Activated CD4-positive, alpha-beta memory T cell treated with anti-CD3 and anti-CD28 coated beads for 36 hours (primary cell): ENCODE measurements at places on chromosomes 6 and 20. TPM values are rescaled to one million over a fixed set of nuclear protein-coding genes. Genes with fewer than 3 reads are reported as not detected.

The DPPA5 gene
- total RNA-seq: not detected

The DSN1 gene
- total RNA-seq: 25.9 TPM

The PROCR gene
- 1.0 TPM for total RNA-seq

The BTN1A1 gene
- total RNA-seq: not detected

The MAS1 gene
- total RNA-seq: not detected

The TBP gene
- total RNA-seq: 21.2 TPM

The KCNB1 gene
- not detected for total RNA-seq

The GSTA4 gene
- 22.3 TPM for total RNA-seq

The TREM2 gene
- not detected for total RNA-seq

The DSP gene
- 0.12 TPM for total RNA-seq

The NNAT gene
- not detected for total RNA-seq

DNA sequence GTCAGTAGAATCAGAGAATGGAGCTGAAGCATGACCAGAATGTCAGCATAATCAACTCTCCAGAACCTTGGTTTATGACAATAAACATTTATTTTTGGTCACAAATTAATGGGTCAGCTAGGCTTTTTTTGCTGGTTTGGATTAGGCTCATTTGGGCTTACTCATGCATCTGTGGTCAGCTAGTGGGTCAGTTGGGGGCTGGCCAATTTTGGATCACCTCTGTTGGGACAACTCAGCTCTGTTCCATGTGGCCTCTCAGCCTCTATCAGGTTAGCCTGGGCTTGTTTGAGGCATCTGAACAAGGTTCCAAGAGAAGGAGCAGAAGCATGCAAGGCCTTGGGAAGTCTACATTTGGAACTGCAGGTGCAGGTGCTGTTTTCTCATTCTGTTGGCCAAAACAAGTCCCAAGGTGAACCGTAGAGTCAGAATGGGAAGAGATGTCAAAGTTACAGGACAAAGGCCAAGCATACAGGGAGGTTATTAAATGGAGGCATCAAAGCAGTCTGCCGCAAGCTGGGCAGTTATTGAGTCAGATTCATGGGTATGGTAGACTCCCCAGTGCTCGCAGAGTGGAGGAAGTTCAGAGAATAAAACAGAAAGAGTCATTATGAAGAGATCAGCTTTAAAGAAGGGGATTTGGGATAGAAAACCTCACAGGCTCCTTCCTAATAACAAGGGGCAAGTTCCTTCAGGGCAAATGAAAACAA, 173.0 kb downstream of the PLCB4 start:
- no peak overlapping the region for H3K4me3 ChIP-seq
- H3K27ac ChIP-seq: no peak overlapping the region
- no peak for DNase-seq
- no peaks in the 10 kb centered on the region for H3K27me3 ChIP-seq
- H3K4me1 ChIP-seq: no peaks in the 10 kb centered on the region
- H3K36me3 ChIP-seq: no peaks in the 10 kb centered on the region

- H3K4me3 ChIP-seq: no peak overlapping the region
- no peak overlapping the region for H3K27ac ChIP-seq
- peaks cover 11% of the 10 kb centered on the region for H3K27me3 ChIP-seq
These were observed 4.8 kb downstream of the GSTA3 start for GRCh38 chr6:52904562-52905279.

DNA sequence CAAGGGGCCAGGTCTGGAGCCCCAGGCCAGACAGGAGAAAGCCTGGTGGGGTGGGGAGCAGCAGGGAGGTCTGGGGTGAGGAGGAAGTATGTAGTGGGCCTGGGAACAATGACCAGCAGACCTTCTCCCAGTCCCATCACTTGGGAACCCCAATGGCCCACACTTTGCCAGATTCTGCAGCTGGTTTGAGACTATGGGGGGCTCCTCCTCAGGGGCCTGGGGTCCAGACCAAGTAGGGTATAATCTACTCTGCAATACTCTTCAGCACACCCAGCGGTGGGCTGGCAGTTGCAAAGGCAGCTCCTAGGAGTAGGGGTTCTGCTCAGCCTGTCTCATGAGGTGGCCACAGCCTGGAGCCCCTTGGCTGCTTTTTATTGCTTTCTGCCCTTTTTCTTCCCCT, 52.8 kb downstream of the NPEPL1 start:
- H3K27me3 ChIP-seq: peaks cover 23% of the 10 kb centered on the region
- no peaks in the 10 kb centered on the region for H3K36me3 ChIP-seq
- no peak for DNase-seq

DNA sequence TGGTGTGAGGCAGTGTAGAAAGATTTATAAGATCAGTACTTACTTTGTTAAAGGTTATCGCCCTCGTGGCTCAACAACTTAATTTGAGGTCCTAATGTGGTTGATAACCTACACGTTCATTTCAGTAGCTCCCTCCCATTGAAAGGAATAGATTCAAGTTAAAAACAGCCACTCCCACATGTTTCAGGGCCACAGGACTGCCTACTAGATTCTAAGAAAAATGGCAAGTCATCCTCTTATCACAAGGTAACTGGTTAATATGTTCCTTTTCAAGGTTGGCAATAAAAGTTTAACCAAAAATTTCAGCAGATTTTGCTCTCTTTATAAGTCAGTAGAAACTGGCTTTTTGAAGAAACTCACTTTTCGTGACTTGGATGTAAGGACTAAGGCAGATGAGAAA, 17.1 kb downstream of the GSTA2 start:
- H3K4me3 ChIP-seq: no peak overlapping the region
- no peaks in the 10 kb centered on the region for H3K4me1 ChIP-seq
- H3K36me3 ChIP-seq: no peaks in the 10 kb centered on the region
- H3K27me3 ChIP-seq: peaks cover 8% of the 10 kb centered on the region
- H3K27ac ChIP-seq: no peak overlapping the region

- no peak for DNase-seq
- no peak overlapping the region for H3K4me3 ChIP-seq
- H3K27me3 ChIP-seq: no peaks in the 10 kb centered on the region
- H3K27ac ChIP-seq: no peak overlapping the region
These were observed 148.3 kb upstream of the NRSN1 start for GRCh38 chr6:23977706-23978105.

GRCh38 chr20:61697666-61698597, 367.7 kb downstream of the TAF4 start:
- H3K36me3 ChIP-seq: no peaks in the 10 kb centered on the region
- no peak overlapping the region for H3K4me3 ChIP-seq
- H3K27ac ChIP-seq: no peak overlapping the region
- no peak for DNase-seq
- H3K4me1 ChIP-seq: no peaks in the 10 kb centered on the region

- H3K4me3 ChIP-seq: no peak overlapping the region
- H3K36me3 ChIP-seq: peaks cover 74% of the 10 kb centered on the region
- peak overlapping the region; percentile 73 for H3K27ac ChIP-seq
- peaks cover 54% of the 10 kb centered on the region for H3K4me1 ChIP-seq
- DNase-seq: no peak
These were observed 14.8 kb downstream of the SRSF3 start for GRCh38 chr6:36608788-36609563.

GRCh38 chr6:31663961-31664789, 622 bp downstream of the GPANK1 start:
- peak overlapping the region; percentile 95 for H3K27ac ChIP-seq
- peak; percentile 38 for DNase-seq
- peaks cover 69% of the 10 kb centered on the region for H3K4me1 ChIP-seq
- H3K27me3 ChIP-seq: no peaks in the 10 kb centered on the region

DNA sequence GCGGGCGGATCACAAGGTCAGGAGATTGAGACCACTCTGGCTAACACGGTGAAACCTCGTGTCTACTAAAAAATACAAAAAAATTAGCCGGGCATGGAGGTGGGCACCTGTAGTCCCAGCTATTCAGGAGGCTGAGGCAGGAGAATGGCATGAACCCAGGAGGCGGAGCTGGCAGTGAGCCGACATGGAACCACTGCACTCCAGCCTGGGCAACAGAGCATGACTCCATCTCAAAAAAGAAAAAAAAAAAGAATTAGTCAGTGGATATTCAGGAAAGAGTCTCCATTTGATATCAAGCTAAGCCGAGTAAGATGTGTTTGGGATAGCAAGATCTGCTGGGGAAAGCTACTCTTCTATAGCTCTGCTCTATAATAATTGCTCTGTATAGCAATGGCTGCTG, 41.0 kb downstream of the MOCS1 start:
- no peak overlapping the region for H3K27ac ChIP-seq
- no peaks in the 10 kb centered on the region for H3K4me1 ChIP-seq
- DNase-seq: no peak
- no peaks in the 10 kb centered on the region for H3K36me3 ChIP-seq

DNA sequence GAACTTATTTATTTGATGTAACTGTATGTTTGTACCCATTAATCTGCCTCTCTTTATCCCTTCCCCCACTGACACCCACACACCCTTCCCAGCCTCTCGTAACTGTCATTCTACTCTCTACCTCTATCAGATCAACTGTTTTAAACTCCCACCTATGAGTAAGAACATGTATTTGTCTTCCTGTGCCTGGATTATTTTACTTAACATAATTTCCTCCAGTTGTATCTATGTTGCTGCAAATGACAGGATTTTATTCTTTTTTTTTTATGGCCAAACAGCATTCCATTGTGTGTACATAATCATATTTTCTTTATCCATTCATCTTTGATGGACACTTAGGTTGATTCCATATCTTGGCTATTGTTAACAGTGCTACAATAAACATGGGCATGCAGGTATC, 49.3 kb downstream of the PHACTR2 start:
- no peaks in the 10 kb centered on the region for H3K27me3 ChIP-seq
- peaks cover 28% of the 10 kb centered on the region for H3K36me3 ChIP-seq
- no peak for DNase-seq
- H3K4me1 ChIP-seq: peaks cover 27% of the 10 kb centered on the region

DNA sequence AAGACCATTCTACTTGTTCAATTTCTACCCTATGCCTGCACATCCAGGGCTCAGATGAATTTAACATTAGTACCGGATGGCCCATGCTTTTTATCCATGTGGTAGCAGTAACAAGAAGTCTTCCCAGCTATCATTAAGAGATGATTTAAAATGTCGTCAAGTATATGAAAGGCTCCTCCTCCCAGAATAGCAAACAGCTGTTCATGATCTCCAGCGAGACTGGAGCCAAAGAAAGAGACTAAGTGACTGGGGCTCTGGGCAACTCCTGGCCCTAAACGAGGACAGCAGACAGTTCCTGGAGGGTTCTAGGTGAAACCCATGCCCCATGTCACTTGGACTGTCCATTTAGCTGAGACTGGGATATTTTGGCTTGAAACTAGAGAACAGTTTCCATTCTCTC, 160.8 kb downstream of the CDC5L start:
- DNase-seq: no peak
- no peaks in the 10 kb centered on the region for H3K4me1 ChIP-seq
- H3K36me3 ChIP-seq: no peaks in the 10 kb centered on the region

- no peak for DNase-seq
- H3K4me1 ChIP-seq: no peaks in the 10 kb centered on the region
- no peaks in the 10 kb centered on the region for H3K36me3 ChIP-seq
- H3K27ac ChIP-seq: no peak overlapping the region
- H3K27me3 ChIP-seq: no peaks in the 10 kb centered on the region
- H3K4me3 ChIP-seq: no peak overlapping the region
These were observed 643.8 kb downstream of the HDGFL1 start for GRCh38 chr6:23213193-23213592.

- no peak overlapping the region for H3K27ac ChIP-seq
- H3K36me3 ChIP-seq: no peaks in the 10 kb centered on the region
- no peak for DNase-seq
- H3K4me3 ChIP-seq: no peak overlapping the region
These were observed 132.1 kb upstream of the MOCS1 start for GRCh38 chr6:40066372-40066771.

- no peak overlapping the region for H3K4me3 ChIP-seq
- H3K27me3 ChIP-seq: peaks cover 21% of the 10 kb centered on the region
These were observed 66.6 kb downstream of the ECT2L start for GRCh38 chr6:138862456-138862855.

DNA sequence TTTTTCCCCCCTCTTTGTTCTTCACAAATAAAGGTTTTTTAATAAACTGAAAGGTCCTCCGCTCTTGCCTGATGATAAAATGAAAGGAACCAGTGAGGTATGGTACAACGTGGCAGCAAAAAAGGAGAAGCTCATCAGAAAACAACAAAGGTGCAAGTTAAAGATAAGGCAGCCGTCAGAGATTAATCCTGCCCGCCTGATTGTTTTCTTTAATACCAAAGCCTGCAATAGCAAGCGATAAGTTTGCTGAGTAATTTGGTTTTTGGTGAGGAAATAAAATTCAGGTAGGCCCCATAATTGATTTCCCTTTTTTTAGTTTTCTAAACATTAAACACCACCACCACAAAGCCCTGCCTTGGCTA, 177.9 kb downstream of the MBOAT1 start:
- peaks cover 11% of the 10 kb centered on the region for H3K27me3 ChIP-seq
- DNase-seq: no peak
- no peak overlapping the region for H3K4me3 ChIP-seq
- no peak overlapping the region for H3K27ac ChIP-seq
- H3K4me1 ChIP-seq: no peaks in the 10 kb centered on the region

DNA sequence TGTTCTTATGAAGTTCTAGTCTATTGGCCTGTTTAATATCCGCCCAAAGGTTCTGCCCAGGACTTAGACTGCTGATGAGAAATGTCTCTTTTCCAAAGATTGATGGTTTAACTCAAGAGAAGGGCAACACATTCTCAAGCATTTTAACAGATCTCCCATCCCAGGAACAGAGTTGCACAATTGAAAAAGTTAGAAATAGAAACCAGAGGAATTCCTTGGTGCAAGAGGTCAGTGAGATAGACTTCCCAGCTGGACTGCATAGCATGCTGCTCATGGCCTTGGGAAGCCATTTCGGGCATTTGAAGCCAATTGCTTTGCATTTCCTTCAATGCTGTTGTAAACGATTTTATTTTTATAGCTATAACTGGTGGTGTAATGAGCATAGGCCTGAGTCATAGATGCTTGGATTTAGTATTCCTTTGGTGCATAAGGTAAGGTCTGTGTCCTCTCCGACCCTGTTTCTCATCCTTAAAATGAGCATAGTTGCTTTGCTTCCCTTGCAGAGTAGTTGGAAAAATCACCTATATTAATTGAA, 292.2 kb upstream of the JAG1 start:
- H3K4me3 ChIP-seq: no peak overlapping the region
- H3K4me1 ChIP-seq: no peaks in the 10 kb centered on the region
- no peak overlapping the region for H3K27ac ChIP-seq
- H3K36me3 ChIP-seq: no peaks in the 10 kb centered on the region

DNA sequence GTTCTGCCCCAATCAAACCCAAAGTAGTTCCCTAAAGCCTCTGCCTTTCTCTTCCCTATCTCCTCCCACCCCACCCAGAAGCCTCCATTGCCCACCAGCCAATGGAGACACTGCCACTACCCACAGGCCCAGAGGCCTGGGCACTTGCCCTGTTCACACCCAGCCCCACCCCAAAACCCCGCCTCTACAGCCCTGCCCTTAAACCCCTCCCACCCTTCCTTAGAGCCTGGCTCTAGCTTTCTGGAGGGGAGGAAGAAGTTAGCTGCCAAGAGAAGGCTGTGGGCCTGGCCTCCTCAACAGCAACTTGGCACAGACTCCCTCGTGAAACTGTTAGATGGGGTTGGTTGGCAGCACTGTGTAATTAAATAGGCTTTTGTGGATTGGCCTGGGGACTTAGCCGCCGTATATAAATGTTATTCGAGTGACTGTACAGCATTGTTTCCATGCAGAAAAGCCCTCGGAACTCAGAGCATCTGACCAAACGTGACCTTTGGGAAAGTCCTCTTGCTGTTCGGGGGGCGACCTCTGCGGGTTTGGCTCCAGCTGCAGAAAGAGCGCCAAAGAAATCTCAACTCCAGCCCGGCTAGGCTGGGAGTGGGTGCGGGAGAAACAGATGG, 31.4 kb downstream of the COL11A2 start:
- H3K4me1 ChIP-seq: peaks cover 13% of the 10 kb centered on the region
- DNase-seq: no peak
- no peaks in the 10 kb centered on the region for H3K36me3 ChIP-seq
- no peak overlapping the region for H3K4me3 ChIP-seq

GRCh38 chr20:51230727-51231126, 207.8 kb upstream of the KCNG1 start:
- H3K4me3 ChIP-seq: no peak overlapping the region
- peaks cover 13% of the 10 kb centered on the region for H3K27me3 ChIP-seq
- H3K27ac ChIP-seq: no peak overlapping the region
- H3K4me1 ChIP-seq: no peaks in the 10 kb centered on the region
